ENCODE measurements at places on chromosomes 4 and X. TPM values are rescaled to one million over a fixed set of nuclear protein-coding genes. Genes with fewer than 3 reads are reported as not detected.

TRIM61 gene
- total RNA-seq = 0.52 TPM

CSAG1 gene
- total RNA-seq = not detected

SMARCA1 gene
- total RNA-seq = 136 TPM

HPGD gene
- 105 TPM for total RNA-seq

RPA4 gene
- total RNA-seq = 0.17 TPM

GAB1 gene
- total RNA-seq = 13.2 TPM

- peak; percentile 3 for DNase-seq
Observed at GRCh38 chrX:151397741-151398070, 700 bp downstream of the VMA21 start.

DNA sequence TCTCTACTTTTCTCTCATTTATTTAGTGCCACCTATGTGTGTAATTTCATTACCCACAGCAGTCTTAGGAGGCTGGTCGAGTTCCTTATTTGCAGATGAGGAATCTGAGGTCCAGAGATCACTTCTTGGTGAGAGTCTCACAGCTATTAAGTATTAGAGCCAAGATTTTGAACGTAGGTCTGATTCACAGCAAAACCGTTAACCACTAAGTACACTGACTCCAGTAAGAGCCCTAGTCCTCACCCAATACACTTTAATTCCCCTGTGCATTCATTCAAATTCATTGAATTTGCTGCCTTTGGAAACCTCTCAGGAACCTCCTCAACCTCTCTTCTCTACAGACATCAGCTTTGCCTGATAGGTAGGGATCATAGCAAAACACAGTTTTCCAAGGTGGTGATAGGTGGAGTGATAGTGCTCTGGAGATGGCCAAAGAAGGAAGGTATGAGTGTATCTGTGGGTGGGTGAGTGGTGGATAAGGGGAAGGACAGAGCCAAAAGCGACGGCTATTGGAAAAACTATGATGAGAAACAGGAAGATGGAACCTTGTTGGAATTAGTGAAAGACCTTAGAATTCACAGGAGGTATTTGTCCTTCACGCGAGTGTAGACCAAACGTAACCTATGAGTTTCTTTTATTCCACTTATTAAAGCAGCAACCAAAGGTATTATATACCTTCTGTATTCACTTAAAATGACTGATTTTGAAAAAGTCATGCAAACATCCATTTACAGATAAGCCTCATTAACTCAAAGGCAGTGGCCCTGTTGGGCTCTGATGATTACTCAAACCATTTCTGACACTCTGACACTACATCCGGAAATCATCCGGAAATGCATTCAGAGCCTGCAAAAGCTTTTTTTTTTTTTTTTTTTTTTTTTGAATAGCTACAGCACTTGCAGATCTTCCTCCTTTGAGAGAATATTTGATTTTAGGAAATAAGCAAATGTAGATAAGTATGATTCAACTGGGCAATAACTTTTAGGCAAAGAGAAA, 6.3 kb downstream of the FMR1 start:
- peak; percentile 81 for DNase-seq

- DNase-seq = peak; percentile 42
Observed at GRCh38 chrX:12249997-12250396, 111.7 kb downstream of the FRMPD4 start.

DNA sequence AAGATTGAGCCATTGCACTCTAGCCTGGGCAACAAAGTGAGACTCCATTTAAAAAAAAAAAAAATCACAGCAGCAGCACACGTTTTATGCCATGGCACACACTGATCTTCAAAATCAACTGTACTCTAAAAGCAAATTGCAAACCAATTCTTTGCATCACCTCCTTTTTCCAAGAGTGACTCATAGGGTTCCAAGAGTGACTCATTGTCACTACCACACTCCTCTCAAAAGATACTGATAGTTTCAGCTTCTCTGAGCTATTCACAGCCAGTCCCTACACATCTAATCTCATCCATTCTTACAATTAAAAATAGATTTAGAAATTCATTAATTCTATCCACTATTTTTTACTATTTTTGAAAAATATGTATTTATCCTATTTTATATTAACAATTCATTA, 1494.9 kb upstream of the AGA start:
- DNase-seq = no peak

Measured in renal cortical epithelial cell (primary cell).